IMR-90 (cell line): ENCODE measurements at places on chromosomes 5 and 9.

GRCh38 chr9:114026335-114026734 lies 51.8 kb downstream of the AMBP start:
- no peak for DNase-seq

GRCh38 chr9:21455320-21455719 lies 15.1 kb downstream of the IFNA1 start:
- peak; percentile 25 for DNase-seq

DNA sequence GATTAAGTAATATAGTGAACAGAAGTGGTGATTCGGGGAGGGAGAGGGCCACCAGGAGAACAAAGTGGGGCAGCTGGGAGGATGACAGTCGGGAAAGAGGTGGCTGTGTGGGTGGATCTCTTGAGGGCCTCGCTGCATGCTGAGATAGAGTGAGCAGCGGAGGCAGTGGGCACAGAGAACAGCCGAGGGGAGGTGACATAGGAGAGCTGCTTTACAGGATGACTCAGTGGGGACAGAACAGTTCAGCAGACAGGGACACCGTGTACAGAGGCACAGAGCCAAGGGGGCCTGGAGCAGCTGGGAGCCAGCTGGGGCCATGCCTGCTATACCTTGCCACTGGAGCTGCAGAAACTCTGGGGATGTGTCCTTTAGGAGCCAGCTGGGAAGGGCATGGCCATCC lies 273.9 kb downstream of the GADD45G start:
- no peak for DNase-seq

GRCh38 chr5:180604271-180604670 lies 13.0 kb upstream of the SCGB3A1 start:
- no peak for DNase-seq

- DNase-seq: no peak
Observed at GRCh38 chr9:130579738-130580463, 524 bp downstream of the FUBP3 start.

DNA sequence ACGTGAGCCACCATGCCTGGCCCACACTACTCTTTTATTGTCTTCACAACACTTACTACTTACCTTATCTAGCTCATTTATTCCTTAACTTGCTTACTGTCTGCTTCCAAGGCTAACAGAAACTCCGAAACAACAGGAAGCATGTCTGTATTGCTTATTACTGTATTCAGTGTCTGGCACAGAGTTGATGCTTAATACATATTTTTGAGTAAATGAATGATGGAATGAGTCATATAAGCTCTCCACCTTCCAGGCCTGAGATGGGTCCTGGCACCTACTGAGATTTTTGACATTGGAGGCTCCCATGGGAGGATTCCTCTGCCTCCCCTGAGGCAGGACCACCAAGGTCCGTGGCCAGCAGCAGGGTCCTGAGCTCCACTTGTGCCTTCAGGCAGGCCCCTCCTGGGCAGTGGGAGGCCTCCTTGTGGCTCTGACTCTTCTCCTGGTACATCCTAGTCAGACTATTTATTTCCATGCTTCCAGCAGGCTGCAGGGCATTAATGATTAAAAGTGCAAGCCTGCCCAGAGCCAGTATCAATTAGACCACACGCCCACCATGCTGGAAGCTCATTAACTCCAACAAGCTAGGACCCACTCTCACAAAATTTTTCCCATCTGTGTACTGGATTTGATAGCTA lies 76.5 kb upstream of the CTNNA1 start:
- DNase-seq: no peak

DNA sequence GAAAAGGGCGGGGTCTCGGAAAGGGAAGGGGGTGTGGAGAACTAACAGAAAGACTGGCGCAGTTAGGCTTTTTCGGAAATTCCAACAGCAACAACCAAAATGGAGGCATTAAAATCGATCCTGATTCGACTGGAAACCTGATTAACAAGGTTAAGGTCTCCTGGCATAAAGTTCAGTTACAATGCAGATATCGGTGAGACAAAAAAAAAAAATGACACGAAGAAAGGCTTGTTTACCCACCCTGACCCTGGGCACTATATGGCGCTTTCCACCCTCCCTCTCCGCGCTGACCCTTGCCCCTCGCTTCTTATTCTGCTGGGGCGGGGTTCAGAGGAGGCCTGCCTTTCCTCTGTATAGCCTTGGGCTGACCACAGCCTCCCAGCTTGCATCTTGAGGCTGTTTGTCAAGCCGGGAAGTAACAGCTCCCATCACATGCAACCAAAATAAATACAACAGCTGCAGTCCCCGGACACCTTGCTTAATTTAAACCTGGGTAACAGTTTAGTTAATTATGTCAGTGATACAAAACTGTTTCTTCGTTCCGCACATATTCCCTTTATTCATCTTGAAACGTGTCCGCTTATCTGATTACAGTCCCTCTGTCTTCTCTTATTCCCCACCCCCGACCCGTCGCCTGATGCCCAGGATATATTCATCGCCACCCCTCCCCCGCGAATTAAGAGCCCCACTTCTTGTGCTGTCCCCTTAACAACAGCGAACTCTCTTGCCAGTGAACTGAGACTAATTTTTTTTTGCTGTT lies 795 bp upstream of the PJA2 start:
- peak; percentile 75 for DNase-seq

GRCh38 chr9:114271556-114272510 lies 51.1 kb upstream of the ORM1 start:
- DNase-seq: peak; percentile 58

GRCh38 chr9:92425474-92425873 lies 1.2 kb upstream of the OMD start:
- peak; percentile 65 for DNase-seq

GRCh38 chr9:136882109-136882946 lies 4.0 kb upstream of the TRAF2 start:
- DNase-seq: peak; percentile 87

DNA sequence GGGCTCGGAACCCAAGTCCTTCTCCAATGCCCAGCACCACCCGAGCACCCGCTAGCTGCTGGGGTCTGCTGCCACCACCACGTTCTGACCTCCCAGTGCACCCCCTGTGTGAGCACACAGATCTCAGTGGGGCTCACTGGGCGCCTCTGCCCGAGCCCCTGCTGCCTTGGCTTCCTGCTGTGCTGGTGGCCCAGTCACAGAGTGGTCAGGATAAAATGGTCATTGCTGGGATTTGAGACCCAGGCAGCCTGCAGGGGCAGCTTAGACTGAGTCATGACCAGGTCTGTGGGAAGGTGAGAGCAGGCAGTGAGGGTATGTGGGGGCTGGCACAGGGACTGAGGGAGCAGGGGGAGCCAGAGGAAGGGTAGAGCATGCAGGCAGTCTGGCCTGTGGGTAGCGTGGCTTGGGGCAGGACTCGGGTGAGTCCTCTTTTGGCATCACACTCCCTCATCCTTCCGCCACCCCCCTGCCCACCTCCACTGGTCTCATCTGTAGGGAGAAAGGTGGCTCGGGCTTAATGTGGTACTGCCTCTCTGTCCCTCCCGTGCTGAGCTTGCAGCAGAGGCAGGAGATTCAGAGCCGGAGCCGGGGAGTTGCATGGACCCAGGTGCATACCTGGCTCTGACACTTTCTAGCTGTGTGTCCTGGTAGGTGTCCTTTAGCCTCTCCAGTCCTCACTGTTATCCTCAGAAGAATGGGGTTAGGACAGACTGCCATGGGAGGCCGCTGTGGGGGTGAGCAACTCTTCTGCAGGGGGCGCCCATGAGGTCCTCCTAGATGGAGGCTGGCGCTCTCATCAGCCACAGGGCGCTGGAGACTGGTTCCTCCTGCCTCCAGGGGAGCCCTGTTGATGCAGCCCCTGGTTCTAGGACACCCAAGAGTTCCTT lies 32.1 kb downstream of the USP20 start:
- DNase-seq: no peak

DNA sequence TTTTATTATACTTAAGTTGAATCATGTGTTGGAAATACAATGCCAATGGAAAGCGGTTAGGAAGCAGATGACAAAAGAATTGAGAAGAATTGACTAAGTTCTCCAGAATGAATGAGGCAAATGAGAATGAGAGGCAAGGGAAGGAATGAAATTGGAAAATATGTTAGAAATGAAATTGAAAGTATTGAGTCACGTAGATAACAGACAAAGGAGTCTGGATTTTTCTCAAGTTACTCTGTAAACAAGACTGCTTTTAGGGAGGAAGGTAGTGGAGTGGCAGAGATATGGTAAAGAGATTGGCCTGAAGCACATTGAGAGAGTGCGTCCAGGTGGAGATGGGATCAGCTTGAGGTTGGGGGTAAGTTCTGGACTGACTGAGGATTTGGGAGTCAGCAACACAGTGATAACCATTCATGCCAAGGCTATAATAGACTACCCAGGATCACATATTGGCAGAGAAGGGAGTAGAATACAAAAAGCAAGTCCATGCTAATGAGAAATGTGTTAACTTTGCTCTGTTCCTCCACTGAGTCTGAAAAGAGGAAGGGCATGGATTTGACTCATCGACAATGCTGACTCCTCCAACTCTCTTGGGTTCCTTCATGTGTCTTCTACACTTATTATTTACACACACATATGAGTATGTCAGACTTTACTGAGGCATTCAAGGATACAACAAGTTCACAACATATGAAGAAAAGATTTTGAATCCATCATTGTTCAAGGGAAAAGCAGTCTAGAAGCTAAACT lies 814.2 kb upstream of the ZNF608 start:
- peak; percentile 27 for DNase-seq

DNA sequence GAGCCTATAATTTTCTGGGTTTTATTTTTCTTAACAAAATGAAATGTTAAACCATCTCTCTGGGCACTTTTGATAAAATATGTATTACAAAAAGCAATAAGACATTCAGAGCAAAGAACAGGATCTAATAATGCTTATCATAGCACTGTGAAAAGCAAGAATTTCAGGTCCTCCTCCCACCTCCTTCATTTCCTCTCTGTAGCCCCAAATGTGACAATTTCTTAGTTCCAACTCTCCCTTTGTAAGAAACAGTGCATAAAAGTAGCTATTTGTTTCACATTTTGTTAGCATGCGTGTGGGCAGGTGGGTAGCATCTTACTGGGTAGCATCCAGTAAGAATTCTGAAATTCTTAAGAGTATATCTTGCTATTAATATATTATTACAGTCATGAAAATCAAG lies 130.9 kb upstream of the RASA1 start:
- no peak for DNase-seq

- no peak for DNase-seq
Observed at GRCh38 chr5:151153766-151154272, 3.8 kb downstream of the ANXA6 start.

GRCh38 chr9:95250462-95251221 lies 66.9 kb downstream of the FANCC start:
- no peak for DNase-seq

DNA sequence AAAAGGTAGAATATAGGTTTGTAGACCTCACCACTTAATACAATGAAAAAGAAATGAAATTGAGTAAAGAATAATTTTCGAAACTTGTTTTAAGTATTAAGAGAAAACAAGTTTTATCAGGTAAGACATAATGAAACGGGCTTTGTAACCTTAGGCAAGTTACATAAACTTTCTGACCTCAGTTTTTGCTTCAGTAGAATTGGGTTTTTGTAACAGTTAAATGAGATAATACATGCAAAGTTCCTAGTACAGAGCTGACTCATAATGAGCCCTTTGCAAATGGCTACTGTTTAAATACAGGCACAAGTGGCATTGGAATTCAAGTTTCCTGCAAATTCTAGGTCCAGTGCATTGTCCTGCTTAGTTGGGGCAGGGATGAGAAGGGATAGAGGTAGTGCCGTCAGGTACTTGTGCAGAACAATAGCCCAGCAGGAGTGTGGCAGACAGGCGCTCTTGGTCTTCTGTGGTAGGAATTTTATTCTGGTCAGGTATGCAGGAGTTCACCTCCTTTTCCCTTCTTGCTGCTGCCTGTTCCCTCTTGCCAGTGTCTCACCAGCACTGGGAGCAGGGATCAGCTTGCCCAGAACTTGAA lies 203.8 kb downstream of the PBX3 start:
- no peak for DNase-seq

DNA sequence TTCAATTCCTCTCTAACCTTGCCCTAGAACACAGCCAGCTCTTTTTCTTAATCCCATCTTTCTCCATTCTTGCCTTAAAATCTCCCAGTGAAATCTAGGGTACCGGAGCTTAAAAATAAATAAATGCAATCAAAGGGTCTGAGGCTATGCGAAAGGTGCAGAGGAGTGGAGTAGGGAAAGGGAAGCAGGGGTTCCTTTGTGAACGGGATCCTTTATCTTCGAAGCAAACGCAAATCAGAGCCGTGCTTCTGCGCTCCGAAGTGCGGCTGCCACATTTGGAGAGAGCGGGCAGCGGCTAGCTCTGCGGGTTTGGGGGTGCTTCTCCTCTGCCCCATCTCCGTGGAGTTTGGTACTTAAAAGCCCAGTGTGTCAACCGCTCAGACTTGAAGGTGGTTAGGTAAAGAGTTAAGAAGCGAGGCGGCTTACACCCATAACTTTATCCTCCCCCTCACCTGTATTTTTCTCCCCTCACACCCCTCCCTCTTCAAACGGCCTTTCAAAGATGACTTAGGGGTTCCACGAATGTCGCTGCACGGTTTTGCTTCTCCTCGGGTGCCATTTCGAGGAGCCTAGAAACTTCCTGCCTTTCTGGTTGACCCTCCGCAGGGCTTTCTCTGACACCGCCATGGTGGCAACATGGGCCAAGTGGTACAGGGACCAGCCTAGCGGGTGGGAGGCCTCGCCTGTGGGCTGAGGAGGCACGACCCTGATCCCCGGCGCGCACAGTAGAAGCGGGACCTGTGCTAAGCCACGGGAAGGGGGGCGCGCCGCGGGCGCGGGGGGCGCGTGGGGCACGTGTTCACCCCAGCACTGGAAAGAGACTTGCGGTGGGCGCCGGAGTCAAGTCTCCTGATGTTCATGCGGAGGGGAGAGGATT lies 31.7 kb upstream of the NFIB start:
- DNase-seq: no peak

GRCh38 chr5:51599587-51599986 lies 216.3 kb downstream of the ISL1 start:
- DNase-seq: no peak

DNA sequence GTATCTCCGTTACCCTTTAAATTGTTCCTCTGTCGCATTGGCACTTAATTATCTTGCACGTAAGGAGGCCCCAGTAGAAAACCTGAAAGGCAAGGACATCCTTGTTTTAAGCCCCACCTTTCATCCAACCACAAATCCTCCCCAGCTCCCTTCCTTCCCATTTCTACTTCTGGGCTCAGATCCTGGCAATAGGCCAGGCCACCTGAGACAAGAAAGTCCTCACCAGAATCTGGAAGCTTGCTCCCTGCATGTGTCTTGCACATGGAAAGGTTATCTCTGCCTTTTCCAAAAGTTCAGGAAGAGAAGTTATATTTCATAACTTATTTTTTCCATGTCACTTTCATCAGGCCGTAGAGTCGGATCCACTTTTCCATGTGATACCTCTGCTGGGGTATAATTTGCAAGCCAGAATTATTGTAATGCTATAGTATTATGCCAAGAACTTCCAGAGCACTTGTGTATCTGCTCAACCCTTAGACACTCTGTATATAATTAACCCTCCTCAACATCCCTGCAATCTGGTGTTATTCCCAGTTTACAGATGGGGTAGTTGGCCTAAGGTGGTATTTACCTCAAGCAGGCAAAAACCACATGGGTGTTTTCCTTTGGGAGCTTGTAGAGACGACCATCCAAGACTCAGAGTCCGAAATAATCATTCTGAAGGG lies 2.6 kb upstream of the SHB start:
- no peak for DNase-seq

- DNase-seq: no peak
Observed at GRCh38 chr9:105632807-105633206, 29.4 kb upstream of the TAL2 start.

GRCh38 chr9:93417538-93417937 lies 33.9 kb upstream of the FAM120A start:
- DNase-seq: no peak

GRCh38 chr5:61319388-61320146 lies 12.5 kb upstream of the ZSWIM6 start:
- DNase-seq: no peak
